ENCODE measurements at places on chromosomes 4 and X.

- no peak for DNase-seq
These were observed 6.3 kb upstream of the HAUS3 start for GRCh38 chr4:2248044-2248780.

DNA sequence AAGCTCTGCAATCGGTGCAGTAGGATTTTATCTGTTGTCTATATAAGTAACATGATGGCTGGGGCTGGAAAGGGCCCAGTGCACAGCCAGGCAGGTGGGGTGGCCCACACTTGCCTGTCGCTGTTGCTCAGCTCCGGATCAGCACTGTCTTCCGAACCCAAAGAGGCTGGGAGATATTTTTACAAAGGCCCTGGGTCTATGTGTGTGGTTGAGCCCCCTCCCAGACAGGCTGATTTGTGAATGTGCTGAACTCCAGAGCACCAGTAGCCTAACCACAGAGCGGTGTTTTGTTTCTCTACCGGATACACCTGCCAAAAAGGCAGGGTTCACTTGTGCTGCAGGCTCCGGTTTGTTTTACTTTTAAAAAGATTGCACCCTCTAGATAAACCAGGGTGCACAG lies 33.5 kb upstream of the CHRNA9 start:
- no peak for DNase-seq

- no peak for DNase-seq
These were observed 174.2 kb downstream of the MID1IP1 start for GRCh38 chrX:38975368-38975942.

DNA sequence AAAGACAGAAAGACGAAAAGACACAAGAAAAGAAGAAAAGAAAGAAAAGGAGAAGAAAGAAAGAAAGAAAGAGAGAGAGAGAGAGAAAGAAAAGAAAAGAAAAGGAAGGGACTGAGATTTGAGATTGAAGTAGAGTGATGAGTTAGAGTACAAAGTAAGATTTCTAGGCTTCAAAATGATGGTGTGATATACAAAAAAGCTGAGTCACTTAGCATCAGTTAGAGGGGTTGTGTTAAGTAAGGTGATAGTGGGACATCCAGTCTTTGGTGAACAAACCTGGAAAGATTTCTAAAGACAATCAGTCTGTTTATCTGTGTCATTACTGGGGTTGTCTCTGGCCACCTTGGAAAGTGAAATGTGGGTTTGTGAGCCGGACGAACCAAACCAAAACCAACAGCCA lies 13.5 kb downstream of the SLC10A6 start:
- no peak for DNase-seq

DNA sequence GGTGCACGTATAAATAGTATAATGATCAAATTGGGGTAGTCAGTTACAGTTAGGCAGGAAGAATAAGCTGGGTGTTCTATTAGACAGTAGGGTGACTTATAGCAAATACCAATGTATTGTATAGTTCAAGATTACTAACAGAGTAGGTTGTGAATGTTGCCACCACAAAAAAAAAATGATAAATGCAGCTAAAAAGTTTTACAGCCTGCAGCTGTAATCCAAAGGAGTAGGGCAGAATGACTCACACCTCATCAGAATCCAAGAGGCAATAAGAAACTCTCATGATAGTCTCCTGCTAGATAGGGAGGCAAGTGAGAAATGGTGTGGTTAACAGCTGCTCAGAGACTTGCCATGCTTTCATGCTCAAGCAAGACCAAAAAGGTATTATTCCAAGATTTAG lies 19.6 kb upstream of the TCEAL4 start:
- no peak for DNase-seq

GRCh38 chr4:108762559-108763225 lies at the start of gene ETNPPL:
Gene ETNPPL (minus strand): TSS chr4:108763053. CDS start chr4:108762898, 155 bp downstream.
- no peak for DNase-seq

DNA sequence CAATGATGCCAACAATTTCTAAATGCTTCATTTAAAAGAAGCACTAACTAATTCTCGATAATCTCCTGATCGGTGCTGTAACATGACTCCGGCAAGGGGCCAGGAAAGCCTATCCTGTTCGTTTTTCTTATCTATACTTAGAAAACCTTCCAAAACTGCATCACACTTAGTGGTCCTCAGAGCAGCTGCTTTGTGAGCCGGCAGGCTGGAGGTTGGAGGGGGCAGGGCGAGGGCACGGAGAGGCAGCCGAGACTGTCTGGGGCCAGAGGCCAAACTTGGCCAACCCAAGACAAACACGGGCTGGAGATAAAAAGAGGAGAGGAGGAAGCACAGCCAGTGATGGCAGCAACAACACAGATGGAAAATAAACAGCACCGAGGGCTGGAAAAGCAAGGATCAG lies 455.7 kb downstream of the BCOR start:
- DNase-seq = no peak

All from anterior cingulate cortex (tissue), 58 donors.